Muscle of back (tissue), 13 donors: ENCODE measurements at places on chromosomes 3 and 15. TPM values are rescaled to one million over a fixed set of nuclear protein-coding genes. Genes with fewer than 3 reads are reported as not detected.

The TJP1 gene
- polyA plus RNA-seq = 49.6 TPM

The C3orf49 gene
- polyA plus RNA-seq = 0.55 TPM

The C2CD4B gene
- 2.5 TPM for polyA plus RNA-seq

The SLC27A2 gene
- polyA plus RNA-seq = 0.27 TPM

The NUDT16 gene
- 19.5 TPM for polyA plus RNA-seq

The PRSS50 gene
- not detected for polyA plus RNA-seq

The LMLN gene
- 2.6 TPM for polyA plus RNA-seq

The LRIG1 gene
- polyA plus RNA-seq = 136 TPM

The LRRN1 gene
- 75.7 TPM for polyA plus RNA-seq

The ANKUB1 gene
- polyA plus RNA-seq = not detected

The GABRR3 gene
- polyA plus RNA-seq = not detected

The DUOXA1 gene
- polyA plus RNA-seq = not detected

The CFAP20DC gene
- 0.88 TPM for polyA plus RNA-seq

The AGTR1 gene
- 31.6 TPM for polyA plus RNA-seq

The COL6A6 gene
- 96.8 TPM for polyA plus RNA-seq

The DRD3 gene
- not detected for polyA plus RNA-seq

- no peak for DNase-seq
Measured at GRCh38 chr3:14641346-14641745, 10.2 kb upstream of the CCDC174 start.

DNA sequence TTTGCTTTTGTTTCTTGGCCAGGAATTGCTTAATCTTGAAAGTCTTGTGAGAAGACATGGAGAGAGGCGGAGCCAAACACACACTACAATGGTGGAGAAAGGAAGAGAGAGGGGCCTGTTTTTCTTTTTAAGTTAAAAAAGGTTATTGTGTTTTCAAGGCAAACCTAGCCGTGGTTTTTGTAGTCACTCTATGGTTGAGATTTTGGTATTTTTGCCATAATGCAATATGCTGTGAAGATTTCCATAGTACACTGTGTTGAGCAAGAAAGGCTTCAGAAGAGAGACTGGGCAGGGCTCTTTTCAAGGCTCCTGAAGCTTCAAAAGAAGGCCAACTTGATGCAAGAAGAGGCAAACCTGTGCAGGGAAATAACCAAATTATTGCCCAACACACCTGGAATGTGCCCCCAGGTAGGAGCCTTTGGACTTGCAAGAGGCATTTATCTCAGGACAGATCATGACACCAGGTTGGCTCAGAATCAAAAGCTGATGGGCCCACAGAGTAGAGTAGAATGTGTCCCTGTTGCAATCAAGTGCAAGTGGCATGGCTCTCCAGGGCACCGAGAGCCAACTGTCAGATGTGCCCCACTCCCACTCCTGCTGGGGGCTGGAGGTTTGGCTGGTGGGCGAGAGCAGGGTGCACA, 22.1 kb downstream of the AMOTL2 start:
- no peak for DNase-seq

GRCh38 chr3:10342781-10343180, 21.9 kb upstream of the SEC13 start:
- no peak for DNase-seq

DNA sequence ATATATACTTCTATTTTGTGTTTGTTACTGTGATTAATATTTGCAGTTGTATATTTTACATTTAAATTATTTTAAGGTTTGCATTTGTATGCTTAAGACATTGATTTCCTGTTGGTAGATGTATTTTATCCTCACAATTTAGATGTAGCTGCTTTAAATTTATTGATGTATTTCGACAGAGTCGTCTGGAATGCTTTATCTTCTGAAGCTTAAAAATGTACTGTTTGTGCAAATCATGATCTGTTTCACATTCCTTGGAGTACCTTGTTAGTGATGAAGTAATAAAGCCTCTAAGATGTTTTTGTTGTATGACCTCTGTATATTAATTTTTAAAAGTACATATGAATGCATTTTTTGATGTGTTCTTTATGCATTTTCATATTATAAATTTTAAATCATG, 1.9 kb downstream of the CHD2 start:
- no peak for DNase-seq

- peak; percentile 79 for DNase-seq
Measured at GRCh38 chr15:71357321-71357732, 242.1 kb downstream of the THSD4 start.

GRCh38 chr15:70062321-70062956, 35.3 kb downstream of the TLE3 start:
- peak; percentile 86 for DNase-seq

GRCh38 chr3:13420831-13421765, 976 bp upstream of the NUP210 start:
- DNase-seq = no peak

DNA sequence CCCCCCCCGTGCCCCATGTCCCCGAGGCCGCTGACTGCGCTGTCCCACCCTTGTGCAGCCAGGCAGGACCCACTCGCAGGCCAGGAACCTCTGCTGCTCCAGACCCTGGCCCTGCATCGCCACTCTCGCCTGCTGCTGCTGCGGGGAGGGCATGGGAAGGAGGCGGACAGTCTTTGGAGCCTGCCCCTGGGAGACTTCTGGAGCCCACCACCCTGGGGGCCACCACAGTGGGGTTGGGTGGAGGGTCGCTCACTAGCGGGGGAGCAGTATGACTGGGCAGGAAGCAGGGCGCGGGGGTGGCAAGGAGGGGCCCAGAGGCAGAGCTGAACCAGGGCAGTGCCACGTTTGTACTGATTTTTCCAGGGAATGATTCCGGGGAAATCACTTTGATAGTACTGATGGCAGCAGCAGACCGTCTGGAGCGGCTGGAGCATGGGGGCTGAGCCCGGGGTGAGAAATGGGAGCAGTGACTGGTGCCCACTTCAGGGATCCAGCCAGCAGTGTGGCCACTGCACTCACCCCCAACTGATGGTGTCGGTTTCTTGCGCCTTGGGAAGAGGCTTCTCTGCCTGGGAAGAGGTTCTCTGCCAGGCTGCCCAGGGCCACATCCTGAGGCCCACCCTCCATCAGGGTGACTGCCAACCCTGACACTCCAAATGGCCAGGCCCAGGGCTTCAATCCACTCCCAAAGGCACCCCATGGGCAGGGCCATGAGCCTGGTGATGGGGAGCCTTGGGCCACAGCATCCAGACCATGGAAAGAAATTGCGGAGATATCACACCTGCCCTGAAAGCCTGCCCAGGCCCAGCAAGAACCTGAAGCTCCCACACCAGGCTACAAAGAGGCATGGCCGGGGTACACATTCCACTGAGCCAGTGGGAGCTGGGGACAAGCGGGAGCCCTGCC, 53.7 kb downstream of the LSAMP start:
- DNase-seq = no peak

DNA sequence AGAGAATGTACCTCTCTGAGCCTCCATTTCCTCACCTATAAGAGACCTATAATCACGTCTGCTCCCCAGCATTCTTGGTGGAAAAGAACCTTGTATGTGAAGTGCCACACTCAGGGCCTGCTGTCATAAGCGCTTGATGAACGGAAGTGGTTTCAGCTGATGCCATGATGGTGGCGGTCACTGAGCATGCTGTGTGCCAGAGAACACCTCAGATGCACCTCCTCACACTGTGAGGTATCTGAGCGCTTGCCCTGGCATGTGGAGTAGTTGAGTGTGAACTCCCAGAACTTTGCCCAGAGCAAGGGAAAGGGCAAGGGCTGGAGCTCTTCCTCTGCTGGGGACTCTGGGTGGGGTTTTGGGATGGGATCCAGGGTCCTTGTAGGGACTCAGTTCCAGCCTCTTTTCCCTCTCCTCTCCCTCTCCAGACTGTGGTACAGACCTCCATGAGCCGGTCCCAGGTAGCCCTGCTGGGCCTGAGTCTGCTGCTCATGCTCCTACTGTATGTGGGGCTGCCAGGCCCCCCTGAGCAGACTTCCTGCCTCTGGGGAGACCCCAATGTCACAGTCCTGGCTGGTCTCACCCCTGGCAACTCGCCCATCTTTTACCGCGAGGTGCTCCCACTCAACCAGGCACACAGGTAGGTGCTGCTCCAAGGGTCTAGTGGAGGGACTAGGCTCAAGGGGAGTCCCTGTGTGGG, 2.7 kb downstream of the ABHD14A start:
- no peak for DNase-seq

GRCh38 chr15:39878406-39878785, 41.7 kb downstream of the GPR176 start:
- no peak for DNase-seq

DNA sequence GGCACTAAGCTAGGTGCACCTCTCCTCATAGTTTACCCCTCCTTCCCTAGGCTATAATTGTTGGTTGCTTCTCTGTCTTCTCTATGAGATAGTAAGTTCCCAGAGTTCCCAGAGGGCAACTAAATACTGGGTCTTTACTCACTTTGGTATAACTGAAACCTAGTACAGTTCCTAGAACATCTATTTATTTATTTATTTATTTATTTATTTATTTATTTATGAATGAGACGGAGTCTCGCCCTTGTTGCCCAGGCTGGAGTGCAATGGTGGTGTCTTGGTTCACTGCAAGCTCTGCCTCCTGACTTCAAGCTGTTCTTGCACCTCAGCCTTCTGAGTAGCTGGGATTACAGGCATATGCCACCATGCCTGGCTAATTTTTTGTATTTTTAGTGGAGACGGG, 71.1 kb upstream of the FLNB start:
- DNase-seq = no peak

DNA sequence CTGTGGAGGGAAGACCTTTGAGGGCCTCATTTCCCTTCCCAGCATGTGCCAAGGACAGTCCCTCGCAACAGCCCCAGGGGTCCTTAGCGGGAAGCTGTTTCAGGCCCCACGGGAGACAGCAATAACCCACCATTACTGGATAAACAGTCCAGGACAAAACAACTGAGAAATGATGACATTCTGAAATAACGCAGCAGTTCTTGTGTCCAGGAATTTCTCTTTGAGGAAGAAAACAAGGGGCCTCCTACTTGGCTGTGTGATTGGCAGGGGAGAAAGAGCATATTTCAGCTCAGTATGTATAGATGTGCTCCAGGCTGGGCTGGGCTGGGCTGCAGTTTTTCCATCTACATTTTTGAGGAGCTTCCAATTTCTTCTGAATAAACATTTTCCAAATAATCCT, 82.2 kb upstream of the THBS1 start:
- DNase-seq = peak; percentile 89

GRCh38 chr3:124229420-124229819, 237.5 kb upstream of the ROPN1 start:
- DNase-seq = no peak

- DNase-seq = peak; percentile 32
Measured at GRCh38 chr3:169886671-169887070, 16.9 kb upstream of the LRRC31 start.

- DNase-seq = no peak
Measured at GRCh38 chr15:50933341-50933740, 24.9 kb downstream of the AP4E1 start.

- peak; percentile 9 for DNase-seq
Measured at GRCh38 chr3:129855832-129856419, 37.6 kb downstream of the TMCC1 start.

- DNase-seq = no peak
Measured at GRCh38 chr15:66216806-66217205, 36.7 kb downstream of the MEGF11 start.

- DNase-seq = no peak
Measured at GRCh38 chr3:25895031-25895430, 105.1 kb downstream of the OXSM start.

GRCh38 chr15:41423979-41424659, 7.2 kb downstream of the RTF1 start:
- no peak for DNase-seq

DNA sequence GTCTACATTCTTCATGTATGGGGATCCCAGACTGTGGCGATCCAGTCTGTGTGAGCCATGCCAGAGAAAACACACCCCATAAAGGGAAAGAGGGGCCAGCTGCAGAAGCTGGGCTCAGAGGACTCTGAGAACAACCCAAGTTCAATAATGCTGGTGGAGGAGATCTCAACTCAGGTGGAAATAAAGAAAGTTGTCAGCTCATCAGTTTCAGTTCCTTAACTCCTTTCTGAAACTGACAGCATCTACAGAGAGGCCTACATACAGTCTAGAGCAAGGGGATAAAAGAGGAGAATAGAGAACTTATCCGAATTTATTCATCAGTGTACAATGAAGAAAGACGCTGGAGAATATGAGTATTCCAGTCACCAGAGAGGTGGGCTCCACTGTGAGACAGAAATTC, 77.0 kb downstream of the NTRK3 start:
- no peak for DNase-seq

DNA sequence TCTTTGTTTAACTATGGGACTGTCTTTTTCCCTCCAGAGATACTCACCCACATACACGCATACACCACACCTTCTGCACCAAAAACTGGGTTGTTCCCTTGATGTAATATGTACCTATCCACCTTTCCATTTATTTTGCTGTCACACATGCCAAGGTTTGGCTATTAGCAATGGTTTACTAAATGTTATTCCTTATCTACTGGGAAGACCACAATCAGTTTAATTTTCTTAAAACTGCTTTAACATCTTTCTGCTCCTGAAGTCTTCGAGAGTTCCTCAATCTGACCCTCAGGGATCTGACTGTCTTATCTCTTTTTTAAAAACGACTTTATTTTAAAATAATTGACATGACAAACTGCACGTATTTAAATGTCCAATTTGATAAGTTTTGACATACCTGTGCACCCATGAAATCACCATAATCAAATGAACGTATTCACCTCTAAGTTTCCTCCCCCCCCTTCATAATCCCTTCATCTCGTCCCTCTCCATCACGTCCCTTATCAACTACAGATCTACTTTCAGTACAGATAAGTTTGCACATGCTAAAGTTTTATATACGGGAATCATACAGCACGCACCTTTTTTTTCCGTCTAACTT, 805 bp upstream of the TRPM7 start:
- peak; percentile 10 for DNase-seq

- no peak for DNase-seq
Measured at GRCh38 chr15:47843124-47843663, 125.9 kb downstream of the SEMA6D start.

- peak; percentile 46 for DNase-seq
Measured at GRCh38 chr3:191030929-191031328, 168.1 kb upstream of the OSTN start.

DNA sequence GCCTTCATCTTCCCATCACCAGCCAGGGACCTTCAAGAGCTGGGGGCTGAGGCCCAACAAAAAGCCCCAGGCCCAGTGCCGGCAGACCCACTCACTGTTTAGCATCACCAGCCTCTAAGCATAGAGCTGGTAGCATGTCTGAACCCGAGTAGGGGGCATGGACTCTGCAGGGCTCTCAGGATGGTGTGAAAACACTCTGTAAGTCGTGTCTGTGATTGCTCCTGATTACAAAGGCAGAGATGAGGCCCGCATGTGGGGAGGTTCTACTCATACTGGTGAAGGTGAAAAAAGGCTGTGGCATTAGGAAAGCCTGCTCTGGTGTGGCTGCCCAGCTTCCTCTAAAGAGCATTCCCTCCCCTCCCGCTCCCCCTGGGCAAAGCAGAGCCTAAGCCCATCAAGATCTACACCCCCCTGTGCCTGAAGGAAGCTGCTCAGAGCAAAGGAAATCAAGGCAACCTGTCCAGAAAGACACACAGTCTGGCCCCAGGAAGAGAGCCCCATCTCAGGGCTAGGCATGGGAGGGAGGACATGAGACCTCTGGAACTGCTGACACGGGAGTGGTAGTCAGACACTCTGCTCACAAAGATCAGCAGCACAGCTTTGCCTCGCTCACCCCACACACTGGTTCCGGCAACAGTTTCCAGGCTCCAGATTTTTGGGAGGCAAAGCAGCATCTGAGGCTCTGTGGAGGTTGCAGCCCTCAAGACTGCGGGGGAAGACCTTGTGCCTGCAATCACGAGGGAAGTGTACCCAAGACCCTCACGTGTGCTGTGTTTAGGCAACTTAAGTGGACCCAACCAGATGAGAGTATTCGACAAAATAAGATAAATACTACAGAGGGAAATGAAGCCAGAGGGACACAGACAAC, 36.7 kb downstream of the CCDC12 start:
- no peak for DNase-seq

GRCh38 chr3:114743746-114744485, 403.2 kb downstream of the ZBTB20 start:
- no peak for DNase-seq
